ENCODE measurements at places on chromosomes 7 and 10. TPM values are rescaled to one million over a fixed set of nuclear protein-coding genes. Genes with fewer than 3 reads are reported as not detected.

Gene SPDYE1
- total RNA-seq, result not detected

Gene XRCC2
- total RNA-seq, result 5.5 TPM

Gene OGDHL
- total RNA-seq, result 0.79 TPM

Gene BTBD16
- total RNA-seq, result not detected

Gene CACNA2D1
- 12.8 TPM for total RNA-seq

Measured in esophagus squamous epithelium (tissue), 5 donors.